ENCODE measurements at places on chromosomes 2 and 18.

DNA sequence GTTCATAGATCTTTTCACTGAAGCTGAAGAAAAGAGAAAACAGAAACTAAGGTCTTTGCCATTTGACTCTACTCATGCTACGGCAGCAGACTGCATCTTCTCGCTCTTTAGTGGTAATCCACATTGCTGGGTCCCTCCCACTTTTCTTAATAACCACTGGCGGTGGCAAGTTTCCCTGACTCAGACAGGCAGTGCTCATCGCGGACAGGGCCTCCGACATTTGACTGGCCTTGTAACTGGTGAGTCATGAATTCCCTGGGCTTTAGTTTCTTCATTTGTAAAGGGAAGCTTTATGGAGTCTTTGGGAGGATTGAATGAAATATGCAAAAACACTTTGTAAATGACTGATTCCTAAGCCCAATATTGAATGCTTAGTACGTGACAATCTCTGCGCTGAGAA, 238.2 kb upstream of the RBBP8 start:
- DNase-seq = no peak

DNA sequence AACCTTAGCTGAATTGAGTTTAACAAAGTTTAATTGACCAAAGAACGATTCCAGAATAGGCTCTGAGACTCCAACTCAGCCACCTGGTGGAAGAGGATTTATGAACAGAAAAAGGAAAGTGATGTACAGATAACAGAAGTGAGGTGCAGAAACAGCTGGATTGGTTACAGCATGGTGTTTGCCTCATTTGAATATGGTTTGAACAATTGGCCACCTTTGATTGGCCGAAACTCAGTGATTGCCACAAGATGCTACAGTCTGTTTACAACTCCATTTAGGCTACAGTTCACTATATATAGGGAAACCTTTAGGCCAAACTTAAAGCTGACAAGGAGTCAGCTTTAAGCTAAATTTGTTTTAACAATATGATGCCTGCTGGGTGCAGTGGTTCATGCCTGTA, 28.1 kb upstream of the SLC35G4 start:
- DNase-seq = no peak

GRCh38 chr18:4293337-4293736, 161.8 kb downstream of the DLGAP1 start:
- no peak for DNase-seq

DNA sequence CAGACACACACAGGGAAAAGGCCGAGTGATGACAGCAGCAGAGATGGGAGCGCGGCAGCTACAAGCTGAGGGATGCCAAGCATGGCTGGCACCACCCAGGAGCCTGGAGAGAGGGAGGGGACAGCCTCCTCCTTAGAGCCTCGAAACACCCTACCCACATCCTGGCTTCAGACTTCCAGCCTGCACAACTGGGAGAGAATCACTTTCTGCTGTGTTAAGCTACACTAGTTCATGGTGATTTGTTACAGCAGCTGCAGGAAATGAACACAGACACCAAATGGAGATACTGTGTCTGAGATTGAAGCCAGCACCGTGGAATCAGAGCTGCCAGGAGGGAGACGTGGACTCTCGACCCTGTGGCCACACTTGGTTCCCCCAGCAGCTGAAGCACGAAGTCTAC, 27.5 kb upstream of the FOSL2 start:
- DNase-seq = no peak

- no peak for DNase-seq
These were observed 40.6 kb upstream of the INHBB start for GRCh38 chr2:120305296-120305695.

DNA sequence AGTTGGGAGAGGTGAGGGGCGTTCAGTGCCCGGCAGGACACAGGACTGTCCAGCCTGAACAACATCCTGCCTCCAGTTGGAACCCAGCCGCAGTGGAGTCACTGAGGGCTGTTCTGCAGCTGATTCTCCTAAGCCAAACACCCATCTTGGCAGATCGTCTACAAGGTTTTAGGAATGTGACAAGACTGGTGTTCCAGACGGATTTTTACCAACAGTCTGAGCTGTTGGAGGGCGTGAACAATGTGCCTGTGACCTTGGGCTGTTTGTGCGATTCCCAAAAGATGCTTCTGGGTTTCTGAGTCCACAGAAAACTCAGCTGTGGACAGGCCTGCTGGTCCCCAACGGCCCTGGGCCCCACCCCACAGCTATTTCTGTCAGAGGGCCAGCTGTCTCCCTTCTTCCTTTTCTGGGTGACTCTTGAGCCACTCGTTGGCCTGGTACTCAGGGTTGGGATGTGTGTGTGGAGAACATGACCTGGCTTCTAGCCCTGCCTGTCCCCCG, 5.7 kb downstream of the LRRFIP1 start:
- DNase-seq = no peak
